Activated T-helper 2 cell treated with anti-CD3 and anti-CD28 coated beads, Interferon-gamma antibody, Interleukin-2, Interleukin-4, amounts not matched to agents 10 μg/mL and 5 μg/mL and 100 μg/mL, durations not matched to agents 14 hours and 24 hours and 36 hours (primary cell): ENCODE measurements at places on chromosomes 6 and 20.
A peak's percentile ranks its signal among the peaks of the same experiment; 100 is the strongest.

- peak; percentile 87 for DNase-seq
Observed at GRCh38 chr20:38645980-38646858, 44.6 kb downstream of the ARHGAP40 start.

DNA sequence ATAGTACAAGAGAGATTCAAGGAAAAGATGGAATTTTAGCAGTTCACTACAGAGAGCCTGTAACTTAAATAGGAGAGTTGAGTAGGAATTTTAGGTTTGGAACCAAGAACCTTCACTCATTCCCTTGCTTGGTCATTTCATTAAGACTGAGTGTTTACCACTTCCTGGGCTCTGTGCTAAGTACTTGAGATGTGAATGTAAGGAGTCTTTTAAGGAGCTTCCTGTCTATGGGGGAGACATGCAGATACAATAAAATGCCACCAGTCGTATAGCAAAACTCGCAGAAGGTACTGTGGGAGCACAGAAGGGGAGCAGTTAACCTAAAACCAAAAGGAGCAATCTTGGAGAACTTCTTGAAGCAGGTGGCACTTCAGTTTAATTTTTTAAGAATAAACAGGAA, 204.2 kb downstream of the SLC24A3 start:
- DNase-seq, result no peak

DNA sequence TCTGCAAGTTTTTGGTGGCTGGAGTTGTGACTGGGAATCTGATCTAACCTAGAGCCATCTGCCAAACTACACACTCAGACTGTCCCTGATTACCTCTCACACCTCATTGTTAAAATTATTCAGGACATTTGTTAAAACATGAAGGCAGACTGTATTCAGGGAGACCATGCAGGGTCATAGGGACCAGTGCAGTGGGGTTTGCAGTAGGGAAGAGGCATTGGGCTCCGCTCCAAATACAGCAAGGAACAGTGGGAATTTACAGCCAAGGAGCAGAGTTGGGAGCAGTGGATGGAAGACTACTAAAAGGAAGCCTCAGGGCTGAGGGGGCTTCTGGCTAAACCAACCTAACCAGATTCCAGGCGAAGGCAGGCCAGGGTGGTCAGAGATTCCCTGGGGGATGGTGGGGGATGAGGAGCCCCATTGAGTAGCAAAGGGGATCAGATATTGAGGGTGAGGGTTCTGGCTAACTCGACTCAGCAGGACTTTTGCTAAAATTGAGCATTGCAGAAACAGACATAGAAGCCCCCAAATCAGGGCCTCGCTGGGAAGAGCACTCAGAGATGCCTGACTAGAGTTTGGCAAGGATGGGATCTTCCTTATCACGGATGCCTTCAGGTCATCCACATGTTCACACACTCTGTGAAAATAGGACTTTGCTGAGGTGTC, 172.0 kb downstream of the ZDHHC14 start:
- no peak for DNase-seq

- DNase-seq, result no peak
Observed at GRCh38 chr6:106161311-106161874, 75.3 kb downstream of the PRDM1 start.

- DNase-seq, result no peak
Observed at GRCh38 chr20:47782920-47783552, 2.2 kb downstream of the SULF2 start.

GRCh38 chr6:160027931-160028330, 59.0 kb downstream of the IGF2R start:
- no peak for DNase-seq

DNA sequence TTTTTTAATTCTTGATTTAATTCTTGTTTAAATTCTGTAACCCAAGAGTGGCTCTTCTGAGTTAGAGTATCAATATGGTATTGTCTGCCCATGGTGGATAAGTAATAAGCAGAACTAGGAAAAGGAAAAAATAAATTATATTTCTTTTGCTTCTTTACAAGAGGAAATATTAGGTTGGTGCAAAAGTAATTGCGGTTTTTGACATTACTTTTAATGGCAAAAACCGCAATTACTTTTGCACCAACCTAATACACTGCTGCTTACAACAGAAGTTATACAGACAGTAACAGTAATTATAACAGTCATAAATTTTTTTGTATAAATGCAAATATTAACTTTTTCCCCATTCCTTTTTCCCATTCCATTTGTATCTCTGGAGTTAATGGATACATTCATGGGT, 65.6 kb downstream of the HS3ST5 start:
- DNase-seq, result no peak

DNA sequence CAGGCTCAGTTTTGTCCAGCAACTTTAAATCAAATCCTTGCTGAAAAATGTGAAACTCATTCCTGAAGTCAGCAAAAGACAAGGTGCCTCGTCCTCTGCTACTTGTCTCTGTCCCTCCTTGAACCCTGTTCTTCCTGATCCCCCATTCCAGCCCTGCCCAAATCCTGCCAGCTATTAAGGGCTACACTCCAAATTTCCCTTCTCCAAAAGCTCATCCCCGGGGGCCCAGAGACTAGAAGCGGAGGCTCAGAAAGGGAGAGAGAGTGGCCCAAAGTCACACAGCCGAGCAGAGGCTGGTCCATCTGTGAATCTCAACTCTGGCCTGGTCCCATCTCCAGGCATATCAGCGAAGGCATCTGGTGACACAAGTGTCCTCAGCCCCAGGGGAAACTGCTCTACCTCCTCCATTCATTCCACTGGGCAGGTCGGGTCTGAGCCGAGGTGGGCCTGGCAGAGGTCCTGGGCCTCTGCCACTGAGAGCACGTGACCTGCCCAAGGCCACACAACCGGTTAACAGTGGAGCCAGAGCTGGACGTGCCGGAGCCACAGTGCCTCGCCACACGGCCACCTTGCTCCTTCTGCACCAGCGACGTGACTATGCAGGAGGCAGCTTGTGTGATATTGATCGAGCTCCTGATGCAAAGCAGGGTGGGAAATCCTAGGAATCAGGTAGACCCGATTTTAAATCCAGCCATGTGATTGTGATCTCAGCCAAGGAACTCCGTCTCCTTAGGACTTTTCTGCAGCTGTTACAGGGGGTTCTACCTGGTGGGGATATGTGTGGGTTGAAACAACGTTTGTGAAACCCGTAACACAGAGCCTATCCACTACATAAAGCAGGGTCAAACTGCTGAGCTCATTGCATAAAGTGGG, 28.6 kb downstream of the NOL4L start:
- DNase-seq, result no peak

- no peak for DNase-seq
Observed at GRCh38 chr6:88702956-88703556, 260.4 kb downstream of the RNGTT start.

GRCh38 chr6:82217018-82217586, 30.4 kb downstream of the IBTK start:
- DNase-seq, result no peak

- DNase-seq, result no peak
Observed at GRCh38 chr20:3901028-3901705, 12.0 kb downstream of the PANK2 start.

DNA sequence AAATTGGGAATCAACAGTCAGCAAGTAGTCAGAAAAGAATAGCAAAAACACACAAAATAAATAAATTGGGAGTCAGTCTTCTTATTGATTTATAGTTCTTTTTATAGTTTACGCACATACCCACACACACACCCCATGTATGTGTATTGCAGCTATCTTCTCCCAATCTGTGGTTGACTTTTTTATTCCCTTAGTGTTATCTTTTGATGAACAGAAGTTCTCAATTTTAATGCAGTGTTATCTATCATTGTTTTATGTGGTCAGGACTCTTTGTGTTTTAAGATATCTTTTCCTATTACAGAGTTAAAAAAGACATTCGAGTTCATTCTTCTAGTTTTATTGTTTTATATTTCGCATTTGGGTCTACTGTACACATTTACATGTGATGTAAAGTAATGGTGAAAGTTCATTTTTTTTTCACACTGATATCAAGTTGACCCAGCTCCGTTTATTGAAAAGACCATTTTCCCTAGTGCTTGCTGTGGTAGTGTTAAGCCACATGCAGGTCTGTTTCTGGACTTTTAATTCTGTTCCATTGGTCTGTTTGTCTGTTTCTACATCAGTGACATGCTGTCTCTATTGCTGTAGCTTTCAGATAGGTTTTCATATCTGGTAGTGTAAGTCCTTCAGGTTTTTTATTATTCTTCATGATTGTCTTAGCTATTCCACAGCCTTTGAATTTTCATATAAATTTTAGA, 78.4 kb downstream of the ZFAND3 start:
- DNase-seq, result no peak

DNA sequence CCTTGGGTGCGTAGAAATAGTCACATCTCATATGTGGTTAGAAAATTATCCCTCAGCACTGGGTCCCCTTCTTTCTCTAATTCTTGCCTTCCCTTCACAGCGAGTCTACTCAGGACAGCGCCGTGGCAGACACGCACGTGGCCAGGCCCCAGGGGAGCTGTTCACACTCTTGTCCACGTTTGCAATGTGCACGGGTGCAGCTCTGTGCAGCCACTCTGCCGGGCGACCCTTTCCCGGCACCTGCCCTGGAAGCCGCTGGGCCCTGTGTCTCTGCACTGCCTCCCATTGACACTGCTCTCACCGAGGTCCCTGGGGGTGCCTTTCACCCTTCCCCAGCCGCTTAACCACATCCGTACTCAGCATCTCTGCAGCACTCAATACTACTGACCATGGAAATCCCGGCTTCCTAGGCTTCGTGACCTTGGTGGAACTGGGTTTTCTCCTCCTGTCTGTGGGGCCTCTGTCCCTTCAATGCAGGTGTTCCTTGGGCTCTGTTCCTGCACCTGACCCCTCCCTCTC, 104.9 kb downstream of the DACT2 start:
- no peak for DNase-seq

DNA sequence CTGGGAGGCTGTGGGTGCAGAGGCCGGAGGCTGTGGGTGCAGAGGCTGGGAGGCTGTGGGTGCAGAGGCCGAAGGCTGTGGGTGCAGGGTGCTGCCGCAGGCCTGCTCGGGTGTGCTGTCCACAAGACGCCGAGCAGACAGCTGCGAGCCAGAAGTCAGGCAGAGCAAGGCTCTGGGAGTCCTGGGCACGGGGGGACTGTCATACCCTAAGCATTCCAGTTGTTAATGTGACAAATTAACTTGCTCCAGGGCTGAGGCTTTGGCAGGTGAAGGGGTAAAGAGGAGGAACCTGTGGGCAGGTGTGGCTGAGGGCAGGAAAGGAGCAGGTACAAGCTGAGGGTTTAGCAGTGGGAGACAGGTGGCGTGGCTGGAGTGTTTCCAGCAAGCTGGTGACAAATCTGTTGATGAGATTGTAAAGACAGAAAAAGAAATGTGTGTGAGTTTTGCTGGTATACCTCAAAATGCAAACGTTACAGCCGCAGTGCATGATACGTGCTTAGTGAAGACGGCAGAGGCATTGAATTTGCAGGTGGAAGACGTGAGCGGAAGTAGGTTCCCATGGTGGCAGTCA, 14.2 kb upstream of the ADRM1 start:
- no peak for DNase-seq

- no peak for DNase-seq
Observed at GRCh38 chr20:43529457-43530153, 22.1 kb downstream of the L3MBTL1 start.

- no peak for DNase-seq
Observed at GRCh38 chr6:12601881-12602280, 114.7 kb upstream of the PHACTR1 start.

GRCh38 chr20:48716086-48716485, 111.7 kb downstream of the PREX1 start:
- DNase-seq, result peak; percentile 18

GRCh38 chr6:113306552-113307145, 550.5 kb upstream of the MARCKS start:
- peak; percentile 13 for DNase-seq

DNA sequence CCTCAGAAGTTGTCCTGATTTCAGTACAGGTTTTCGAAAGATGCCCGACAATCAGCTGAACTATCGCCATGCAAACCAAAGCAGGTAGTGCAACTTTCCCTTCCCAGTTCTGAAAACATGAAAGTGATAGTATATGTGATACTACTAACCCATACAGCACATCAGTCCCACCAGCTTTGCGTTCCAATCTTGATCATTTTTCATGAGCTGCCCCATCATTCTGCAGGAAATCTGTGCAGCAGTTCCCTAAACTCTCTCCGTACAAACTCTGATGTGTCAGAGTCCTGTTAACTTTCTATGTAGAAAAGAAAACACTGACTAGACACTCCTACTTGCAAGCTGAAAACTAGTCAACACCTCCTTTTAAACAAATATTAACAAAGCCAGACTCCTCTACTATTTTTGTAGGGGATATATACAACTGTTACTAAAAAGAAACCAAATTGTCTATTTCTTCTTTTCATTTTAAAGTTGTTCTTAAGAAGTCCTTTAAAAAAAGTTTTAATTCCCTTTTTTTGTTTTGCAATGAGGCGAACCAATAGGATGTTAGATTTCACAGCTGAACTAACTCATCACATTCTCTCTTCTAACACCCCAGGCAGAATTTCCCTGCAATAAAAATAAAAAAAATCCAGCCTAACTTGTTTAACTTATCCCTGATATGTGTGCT, 99.6 kb upstream of the DST start:
- no peak for DNase-seq

DNA sequence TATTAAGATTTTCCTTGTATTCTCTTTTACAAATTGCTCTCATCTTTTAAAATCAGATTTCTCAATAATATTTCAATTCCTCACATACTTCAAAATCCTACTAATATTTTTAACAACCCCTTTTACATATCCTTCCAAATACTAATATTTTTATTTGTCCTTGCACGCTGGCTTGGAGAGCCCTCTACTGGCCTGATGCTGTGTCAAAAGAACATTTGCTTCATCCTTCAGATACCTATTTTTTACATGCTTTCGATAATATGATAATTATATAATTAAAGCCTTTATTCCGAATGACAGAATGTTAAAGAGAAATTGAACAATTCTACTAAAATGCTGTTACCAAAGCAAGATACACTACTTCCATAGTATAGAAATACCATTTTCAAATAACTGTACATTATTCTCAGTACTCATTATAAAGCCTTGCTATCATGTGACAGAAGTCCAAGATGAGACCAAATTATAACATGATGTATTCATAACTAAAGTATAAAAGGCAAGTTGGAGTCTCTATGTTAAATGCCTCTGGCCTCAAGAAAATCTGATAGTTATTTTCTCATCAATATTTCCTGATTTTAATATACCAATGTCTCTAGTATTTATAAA, 39.0 kb upstream of the PLN start:
- no peak for DNase-seq
